HEK293T (cell line): ENCODE measurements at places on chromosomes 2 and 18.
A peak's percentile ranks its signal among the peaks of the same experiment; 100 is the strongest.

DNA sequence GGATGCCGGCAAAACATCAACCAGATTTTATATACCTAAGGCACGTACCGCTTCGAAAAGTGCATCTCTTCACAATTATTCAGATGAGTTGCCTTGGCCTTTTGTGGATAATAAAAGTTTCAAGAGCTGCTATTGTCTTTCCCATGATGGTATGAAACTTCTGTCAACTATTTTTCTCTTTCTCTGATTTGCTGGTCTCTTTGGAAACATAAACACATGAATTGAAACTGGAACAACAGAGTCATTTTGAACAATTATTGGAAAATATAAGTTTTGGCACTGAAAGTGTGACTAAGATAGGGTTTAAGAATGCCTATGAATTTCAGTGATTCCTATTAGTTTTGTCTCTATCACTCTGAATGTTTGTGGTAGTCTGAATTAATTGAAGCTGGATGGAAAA lies 109.9 kb downstream of the DPP4 start:
- DNase-seq: no peak

- DNase-seq: no peak
These were observed 266.9 kb downstream of the TNS1 start for GRCh38 chr2:217735899-217736298.

DNA sequence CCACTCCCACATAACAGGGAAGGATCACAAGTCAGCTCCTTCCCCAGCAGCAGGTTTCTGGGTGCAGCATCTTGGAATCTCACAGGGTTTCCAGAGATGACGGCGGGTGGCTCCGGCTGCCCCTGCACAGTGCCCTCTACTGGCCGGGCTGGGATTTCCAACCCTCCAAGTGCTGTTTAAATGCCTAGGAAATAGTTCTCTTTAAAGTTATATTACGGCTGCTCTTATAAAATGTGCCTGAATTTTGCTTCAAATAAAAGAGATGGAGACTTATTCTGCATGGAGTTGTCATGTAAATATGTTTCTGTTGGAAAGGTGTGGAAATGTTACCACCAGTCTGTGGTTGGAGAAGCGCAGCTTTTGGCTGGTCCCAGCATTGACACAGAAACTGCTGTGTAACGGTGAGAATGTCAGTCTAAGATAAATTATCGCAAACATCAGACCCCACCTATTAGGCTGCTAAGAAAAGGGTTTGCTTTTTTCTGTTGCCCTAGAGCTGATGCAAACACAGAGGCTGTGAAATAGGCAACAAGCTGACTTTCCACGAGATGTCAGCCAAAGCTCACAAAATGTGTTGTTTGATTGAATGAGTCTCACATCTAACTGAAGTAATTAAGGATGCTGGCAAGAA lies 3.3 kb upstream of the HJURP start:
- peak; percentile 59 for DNase-seq

DNA sequence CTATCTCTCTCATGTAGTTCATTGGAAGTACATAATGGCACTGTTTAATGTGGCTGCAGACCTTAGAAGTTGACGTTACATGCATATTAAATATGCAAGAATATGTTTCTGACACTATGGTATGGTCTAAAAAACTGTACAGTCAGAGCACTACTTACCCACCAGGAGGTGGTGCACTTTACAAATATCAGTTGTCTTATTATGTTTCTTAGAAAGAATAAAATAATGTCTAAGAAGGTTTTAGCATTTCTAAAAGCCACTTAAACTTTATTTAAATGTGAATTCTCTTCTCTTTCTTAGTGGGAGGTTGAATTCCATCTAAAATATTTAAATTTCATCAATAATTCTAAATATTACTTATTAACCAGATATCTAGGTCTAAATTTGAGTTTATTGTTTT lies 4.3 kb downstream of the TMEFF2 start:
- no peak for DNase-seq

DNA sequence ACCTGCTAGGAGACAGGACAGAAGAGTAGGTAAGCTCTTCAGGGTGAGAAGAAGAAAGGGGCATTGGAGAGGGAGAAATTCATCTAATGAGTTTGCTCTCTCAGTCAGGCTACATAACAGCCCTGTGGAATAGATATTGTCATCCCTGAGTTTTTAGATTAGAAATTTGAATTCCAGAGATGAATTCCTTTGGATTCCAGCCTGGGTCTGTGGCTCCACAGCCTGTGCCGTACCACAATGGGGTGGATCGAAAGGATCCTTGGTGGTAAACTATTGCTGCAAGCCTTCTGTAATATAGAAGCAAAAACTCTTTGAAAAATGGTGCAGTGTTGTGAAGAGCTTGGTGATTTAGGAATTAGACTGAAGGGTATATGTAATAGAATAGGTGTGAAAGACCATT lies 21.0 kb downstream of the MYO1B start:
- no peak for DNase-seq

GRCh38 chr2:96895746-96896651 lies 26.1 kb upstream of the SEMA4C start:
- DNase-seq: no peak

GRCh38 chr2:14804902-14805301 lies 172.4 kb downstream of the LRATD1 start:
- DNase-seq: no peak

DNA sequence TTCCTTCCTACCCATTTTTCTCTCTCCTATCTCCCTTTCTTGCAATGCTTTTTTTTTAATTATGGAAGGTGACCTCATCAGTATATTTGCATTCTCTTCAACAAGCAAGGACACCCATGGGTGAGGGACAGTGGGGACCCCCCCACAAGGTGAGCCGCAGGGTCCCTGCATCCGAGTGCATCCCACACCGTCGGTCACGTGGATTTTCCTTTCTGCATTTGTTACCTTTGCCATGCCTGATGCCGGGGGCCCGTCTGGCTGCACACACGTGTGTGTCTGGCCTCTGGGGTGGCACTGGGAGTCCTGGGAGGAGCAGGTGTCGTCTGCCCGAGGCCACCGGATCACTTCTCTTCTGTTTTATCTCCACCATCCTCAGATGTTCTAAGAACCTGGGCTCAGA lies 30.1 kb upstream of the SNTG2 start:
- no peak for DNase-seq

DNA sequence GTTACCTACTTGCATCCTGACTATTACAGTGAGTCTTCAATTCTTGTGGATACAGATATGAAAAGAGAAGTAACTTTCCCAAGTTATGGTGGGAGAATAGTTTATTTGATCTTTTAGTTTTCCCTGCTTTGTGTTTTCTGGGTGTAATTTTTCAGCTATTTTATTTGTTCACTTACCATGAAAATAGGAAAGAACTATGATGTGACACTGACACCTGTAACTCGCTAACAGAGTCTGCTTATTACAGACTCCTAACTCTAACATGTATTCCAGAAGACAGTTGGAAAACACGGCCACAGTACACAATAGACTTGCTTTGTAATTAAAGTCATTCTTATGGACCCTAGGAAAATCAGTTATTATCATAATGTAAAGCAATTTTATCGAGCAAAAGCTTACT lies 323.2 kb downstream of the LRRTM1 start:
- no peak for DNase-seq

GRCh38 chr2:197369228-197369932 lies 58.8 kb upstream of the ANKRD44 start:
- no peak for DNase-seq

DNA sequence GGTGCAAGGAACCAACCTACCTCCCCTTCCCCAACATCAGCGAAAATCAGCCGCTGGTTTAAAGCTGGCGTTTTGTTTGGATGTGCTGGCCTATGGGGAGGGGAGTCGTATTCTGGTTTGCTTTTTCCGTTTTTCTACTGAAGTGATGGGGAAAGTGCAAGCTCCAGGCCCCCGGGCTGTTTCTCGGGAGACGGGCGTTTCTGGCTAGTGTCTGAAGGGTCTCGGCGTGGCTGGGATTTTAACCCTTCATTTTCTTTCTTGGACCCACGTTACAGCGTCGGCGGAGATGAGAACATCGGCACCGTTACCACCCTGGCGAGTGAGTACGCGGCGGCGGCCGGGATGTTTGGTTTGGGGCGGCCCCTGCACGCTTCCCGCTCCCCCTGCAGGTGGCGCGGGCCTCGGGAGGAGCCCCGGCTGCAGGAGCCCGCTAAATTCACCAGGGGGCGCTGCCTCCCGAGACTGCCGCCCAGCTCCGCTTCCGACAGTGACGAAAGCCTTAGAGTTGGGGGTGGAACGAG lies 70.7 kb downstream of the PLB1 start:
- peak; percentile 95 for DNase-seq

- no peak for DNase-seq
These were observed 63.8 kb upstream of the SRD5A2 start for GRCh38 chr2:31644551-31644950.

- DNase-seq: no peak
These were observed 39.5 kb upstream of the GMCL1 start for GRCh38 chr2:69789772-69790600.

- DNase-seq: no peak
These were observed 499.3 kb downstream of the IRS1 start for GRCh38 chr2:226300196-226300886.

GRCh38 chr18:74819433-74820059 lies 221.9 kb downstream of the ZNF407 start:
- DNase-seq: peak; percentile 55

GRCh38 chr2:150101947-150102346 lies 385.5 kb downstream of the RND3 start:
- no peak for DNase-seq

GRCh38 chr18:48649231-48649630 lies 110.4 kb downstream of the CTIF start:
- no peak for DNase-seq

DNA sequence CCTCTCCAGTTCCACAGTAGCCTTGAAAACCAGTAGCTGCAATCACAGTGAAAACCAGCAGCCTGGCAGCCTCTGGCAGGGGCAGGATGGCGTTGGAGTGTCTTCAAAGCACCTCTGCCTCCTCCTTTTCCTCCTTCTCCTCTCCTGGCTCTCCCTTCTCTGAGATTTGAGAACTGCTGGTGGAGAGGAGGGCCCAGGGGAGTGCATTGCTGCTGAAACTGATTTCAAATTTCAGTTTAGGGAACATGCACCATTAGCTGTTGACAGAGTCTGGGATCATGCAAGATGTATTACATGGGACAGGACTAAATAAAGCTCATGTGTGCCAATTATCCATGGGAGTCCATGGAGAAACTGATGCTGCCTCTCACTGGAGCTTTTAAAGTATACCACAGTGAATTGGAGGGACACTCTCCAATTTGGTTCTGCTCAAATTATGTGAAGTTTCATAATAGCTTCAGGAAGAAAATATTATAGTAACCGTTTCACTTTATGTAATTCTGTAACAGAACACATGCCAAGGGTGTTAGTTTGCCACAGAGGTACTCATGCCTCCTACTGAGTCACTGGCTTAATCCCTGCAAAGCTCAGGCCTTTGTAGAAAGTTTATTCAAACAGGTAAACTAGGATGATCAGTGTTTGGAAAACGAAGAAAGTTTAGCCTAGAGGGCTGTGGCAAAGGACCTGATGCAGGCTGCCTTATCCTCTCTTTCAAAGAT lies 146.1 kb downstream of the PRPF40A start:
- DNase-seq: no peak

GRCh38 chr2:220334210-220334609 lies 706.8 kb downstream of the SLC4A3 start:
- no peak for DNase-seq

DNA sequence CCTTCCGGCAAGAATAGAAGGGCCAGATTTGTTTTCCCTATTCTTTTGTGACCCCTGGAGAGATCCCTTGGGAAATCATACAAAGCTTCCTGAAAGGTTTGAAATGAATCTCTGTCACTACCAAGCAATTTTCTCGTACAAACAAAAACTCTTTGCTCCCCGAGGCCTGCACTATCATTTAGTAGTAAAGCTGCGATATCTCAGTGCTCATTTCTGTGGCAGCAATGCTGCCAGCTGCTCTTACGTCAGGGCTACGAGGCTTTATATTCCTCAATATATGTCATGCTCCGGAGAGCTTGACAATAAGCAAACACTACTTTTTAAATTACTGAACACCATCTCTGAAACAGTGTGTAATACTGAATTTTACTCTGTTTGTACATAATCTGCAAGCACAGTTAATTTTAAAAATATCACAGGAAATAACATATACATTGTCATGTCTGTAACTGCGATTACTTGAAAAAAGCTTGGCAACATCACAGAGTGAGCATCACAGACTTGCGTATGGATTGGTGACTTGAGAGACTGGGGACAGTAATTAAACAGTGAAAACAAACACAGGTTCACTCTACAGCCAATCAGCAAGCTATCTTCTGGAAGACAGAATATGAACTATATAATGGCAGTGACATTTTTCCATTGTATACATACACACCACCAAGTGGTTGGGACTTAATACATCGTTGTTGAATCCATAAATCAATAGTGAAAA lies 403.3 kb upstream of the NETO1 start:
- no peak for DNase-seq

GRCh38 chr18:68017385-68017784 lies 500.9 kb upstream of the DSEL start:
- no peak for DNase-seq

DNA sequence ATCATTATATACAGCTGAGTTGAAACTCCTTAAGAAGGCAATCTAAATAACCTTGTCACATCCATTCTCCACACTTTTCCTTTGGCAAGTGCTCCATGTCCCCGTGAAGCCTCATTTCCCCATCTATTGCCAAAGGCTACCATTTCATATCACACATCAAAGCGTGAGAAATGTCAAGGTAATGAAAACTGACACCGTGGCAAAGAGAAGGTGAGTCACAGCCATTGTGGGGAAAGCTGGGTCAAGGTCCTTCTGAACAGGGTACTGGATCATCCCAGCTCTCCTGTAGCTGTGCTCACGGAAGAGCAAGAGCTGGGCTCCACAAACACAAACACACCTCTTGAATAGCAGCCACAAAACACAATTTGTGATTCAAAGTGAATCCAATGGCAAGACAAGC lies 58.2 kb upstream of the REG3G start:
- no peak for DNase-seq

DNA sequence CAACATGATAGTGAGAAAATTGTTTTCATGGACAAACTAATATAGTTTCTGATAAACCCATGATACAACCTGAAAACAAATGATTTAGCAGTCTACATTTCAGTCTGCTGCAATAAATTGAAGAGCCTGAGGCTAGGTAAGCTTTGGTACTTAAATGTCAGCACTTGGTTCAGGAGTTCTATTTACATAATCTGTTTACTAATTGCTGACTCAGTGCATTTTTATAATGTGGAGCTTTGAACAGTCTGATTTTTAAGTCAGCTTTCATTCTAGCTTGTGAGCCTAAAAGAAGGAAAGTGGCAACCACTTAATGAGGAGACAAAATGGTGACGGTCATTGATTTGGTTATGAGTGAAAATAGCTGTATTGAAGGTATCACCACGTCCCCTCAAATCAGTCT lies 488.6 kb downstream of the CPS1 start:
- no peak for DNase-seq

- no peak for DNase-seq
These were observed 8.2 kb upstream of the CCDC74A start for GRCh38 chr2:131519466-131519865.
